ENCODE measurements at places on chromosomes 1 and 21. TPM values are rescaled to one million over a fixed set of nuclear protein-coding genes. Genes with fewer than 3 reads are reported as not detected.

GRCh38 chr1:55702064-55702463, 486.9 kb upstream of the USP24 start:
- DNase-seq: no peak

DNA sequence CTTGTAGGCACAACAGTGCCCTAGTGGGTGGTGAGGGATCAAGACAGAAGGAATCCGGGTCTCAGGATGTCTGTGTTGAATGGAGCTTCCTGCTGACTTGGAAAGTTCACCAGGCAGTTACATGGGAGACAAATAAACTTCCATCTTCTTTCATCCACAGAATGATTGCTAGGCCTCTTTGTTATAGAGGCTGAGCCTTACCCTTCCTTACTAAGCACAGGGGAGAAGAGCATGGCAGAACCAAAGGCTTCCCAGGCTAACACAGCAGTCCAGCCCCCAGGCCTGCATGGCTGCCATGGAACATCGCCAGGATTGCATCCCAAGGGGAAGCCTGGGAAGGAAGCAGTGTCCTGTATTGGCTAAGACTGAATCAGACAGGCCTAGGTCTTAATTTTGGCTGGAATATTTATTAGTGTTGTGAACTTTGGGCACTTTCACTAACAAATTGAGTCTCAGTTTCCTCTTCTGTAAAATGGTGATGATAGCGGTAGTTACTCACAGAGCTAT, 18.7 kb downstream of the HEYL start:
- no peak for DNase-seq

DNA sequence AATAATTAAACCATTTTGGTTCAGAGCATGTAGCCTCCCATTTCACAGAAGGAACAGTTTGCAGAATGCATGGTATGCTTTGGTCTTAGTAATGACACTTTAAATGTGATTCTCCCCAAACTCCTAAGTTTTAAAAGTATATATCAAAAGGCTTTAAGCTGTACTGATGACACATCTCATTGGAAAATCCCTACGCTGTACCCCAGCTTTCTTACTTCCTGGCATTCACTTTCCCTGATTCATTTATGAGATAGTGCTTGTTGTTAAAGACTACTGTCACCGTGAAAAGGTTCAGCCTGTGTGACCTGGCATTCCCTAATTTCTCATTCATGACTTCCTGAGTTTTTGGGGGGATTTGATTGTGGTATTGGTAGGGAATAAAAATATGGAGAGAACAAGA, 53.4 kb downstream of the MPZL1 start:
- DNase-seq: no peak

DNA sequence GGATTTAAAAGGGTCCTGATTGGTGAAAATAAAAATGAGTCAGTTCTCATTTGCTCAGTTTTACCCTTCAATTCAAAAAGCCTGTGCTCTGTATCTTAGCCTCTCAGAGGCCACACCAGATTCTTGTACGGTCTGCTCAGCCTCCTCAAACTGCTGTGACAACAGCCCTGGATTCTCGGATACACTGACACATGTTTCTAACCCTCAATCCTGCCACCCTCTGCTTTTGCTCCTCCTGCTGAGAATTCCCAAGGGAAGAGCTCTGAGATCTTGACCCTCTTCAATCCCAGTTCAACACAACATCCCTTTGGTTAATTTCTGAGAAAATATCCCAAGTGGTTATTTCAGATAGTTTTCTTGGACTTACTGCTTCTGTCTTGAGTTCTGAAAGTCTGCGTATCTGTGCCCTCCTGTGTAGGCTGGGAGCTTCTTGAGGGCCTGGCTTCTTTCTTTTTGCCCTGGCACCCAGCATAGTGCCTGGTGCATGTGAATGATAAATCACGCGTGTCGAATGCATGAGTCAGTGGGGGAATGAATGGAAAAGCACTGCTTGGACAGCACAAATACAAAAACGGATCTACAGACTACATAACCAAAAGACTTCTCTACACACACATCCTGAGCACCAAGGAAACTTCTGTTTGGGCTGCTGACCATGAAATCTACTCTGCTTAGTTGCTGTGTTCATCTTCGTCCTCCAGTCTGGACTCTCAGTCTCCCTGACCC, 24.5 kb downstream of the IRF2BP2 start:
- DNase-seq: no peak

- no peak for DNase-seq
Measured at GRCh38 chr1:239840790-239841189, 250.9 kb upstream of the FMN2 start.

DNA sequence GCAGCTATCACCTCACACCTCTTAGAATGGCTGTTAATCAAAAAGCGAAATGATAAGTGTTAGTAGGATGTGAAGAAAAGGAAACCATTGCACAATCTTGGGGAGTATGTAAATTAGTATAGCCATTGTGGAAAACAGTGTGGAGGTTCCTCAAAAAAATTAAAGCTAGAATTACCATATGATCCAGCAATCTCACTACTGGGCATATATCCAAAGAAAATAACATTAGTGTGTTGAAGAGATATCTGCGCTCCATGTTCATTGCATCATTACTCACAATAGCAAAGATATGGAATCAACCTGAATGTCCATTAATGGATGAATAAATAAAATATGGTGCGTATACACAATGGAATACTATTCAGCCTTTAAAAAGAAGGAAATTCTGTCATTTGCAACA, 68.9 kb downstream of the SNRPE start:
- DNase-seq: no peak

DNA sequence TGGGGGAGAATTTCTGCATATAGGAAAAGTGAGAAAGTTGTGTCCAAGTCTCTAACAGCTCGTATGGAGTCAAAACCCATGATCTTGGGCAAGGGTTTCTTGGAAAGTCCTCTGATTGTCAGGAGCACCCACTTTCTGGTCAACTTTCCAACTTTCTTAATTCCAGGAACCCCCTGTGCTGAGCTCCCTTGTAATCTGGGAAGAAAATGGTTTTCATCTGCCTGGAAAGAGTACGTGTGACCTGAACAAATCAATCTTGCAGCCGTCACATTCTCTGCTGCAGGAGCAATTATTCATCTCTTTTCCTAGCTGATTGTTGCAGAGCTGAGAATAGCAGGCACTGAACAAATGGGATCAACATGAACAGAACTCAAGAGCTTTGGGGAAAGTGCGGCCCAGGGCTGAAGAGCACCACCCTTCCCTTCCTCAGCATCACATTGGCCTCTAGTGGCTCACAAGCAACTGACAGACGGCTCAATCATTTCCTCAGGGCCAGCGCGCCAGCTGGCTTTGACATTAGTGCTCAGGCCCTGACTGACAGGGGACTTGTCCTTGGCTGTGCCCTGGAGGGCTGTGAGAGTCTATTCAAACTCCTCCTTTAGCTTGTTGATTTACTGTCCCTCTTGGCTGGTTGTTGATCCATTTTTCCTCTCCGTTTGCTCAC, 295.2 kb downstream of the HLX start:
- DNase-seq: no peak

DNA sequence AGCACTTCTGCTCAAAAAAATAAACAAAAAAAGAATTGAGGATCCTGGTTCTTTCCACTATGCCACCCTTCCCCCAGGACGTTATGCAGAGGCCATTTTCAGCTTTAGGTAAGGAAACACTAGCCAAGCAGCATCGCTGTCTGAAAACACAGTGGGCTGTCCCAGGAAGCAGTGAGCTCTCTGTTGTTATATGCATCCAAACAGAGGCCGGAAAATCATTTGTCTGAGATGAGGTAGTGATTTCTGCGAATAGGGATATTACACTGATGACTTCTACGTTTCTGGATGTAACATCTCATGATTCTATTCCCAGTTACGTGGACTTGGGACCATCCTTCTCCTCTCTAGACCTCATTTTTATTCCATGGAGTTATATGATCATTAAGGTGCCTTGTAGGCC, 137.2 kb downstream of the OMA1 start:
- no peak for DNase-seq

- no peak for DNase-seq
Measured at GRCh38 chr1:15510611-15511405, 13.2 kb downstream of the CASP9 start.

GRCh38 chr1:204409836-204410687, 1.6 kb downstream of the PPP1R15B start:
- no peak for DNase-seq

- DNase-seq: no peak
Measured at GRCh38 chr1:183845681-183846080, 40.8 kb downstream of the RGL1 start.

DNA sequence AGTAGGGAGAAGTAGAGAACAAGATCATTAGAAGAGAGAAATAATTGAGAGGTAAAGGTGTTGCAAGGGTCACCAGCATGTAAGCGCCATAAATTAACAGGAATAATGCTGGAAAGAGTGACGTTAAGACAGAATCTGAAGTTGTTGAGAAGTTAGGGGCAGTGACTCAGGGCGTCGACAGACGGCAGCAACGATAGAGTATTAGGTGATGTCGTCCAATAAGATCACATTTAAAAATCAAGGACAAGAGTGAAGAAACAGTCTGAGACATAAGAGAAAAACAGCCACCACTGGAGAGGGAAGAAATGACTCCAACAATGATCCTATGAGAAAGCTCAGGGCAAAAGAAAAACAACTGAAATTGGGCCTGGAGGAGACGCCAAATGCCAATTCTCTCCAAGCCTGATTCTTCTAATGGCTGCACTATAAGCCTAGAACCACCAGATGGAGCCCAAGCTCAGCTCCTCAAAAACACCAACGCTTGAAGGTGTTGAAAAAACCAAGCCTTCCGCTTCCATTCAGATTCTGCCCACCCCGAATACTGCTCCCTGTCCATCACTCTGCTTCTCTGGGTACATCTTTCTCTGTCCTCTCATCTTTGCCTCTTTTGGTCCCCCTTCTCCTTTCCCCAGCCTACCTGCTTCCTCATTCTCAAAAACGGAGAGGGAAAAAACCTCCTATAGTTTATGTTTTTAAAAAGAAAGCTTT, 70.0 kb downstream of the LUZP1 start:
- DNase-seq: no peak

- no peak for DNase-seq
Measured at GRCh38 chr1:37078866-37079265, 44.6 kb upstream of the GRIK3 start.

DNA sequence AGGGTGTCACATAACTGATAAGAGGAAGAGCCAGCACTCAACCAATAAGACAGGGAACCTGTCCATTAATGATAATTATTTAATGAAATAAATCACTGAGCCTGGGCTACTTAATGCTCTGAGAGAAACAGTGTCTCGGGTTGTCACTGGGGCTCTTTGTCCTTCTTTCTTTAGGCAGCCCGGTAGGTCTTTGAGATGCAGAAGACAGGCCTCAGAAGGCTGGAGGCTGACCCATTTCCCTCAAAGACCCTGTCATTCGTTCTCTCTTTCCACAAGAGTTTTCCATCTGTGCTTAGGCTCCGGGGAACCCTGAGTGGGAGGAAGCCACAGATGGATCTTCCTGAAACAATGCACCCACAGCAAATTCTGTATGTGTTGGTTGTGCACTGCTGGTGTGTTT, 68.2 kb downstream of the BRINP2 start:
- no peak for DNase-seq

DNA sequence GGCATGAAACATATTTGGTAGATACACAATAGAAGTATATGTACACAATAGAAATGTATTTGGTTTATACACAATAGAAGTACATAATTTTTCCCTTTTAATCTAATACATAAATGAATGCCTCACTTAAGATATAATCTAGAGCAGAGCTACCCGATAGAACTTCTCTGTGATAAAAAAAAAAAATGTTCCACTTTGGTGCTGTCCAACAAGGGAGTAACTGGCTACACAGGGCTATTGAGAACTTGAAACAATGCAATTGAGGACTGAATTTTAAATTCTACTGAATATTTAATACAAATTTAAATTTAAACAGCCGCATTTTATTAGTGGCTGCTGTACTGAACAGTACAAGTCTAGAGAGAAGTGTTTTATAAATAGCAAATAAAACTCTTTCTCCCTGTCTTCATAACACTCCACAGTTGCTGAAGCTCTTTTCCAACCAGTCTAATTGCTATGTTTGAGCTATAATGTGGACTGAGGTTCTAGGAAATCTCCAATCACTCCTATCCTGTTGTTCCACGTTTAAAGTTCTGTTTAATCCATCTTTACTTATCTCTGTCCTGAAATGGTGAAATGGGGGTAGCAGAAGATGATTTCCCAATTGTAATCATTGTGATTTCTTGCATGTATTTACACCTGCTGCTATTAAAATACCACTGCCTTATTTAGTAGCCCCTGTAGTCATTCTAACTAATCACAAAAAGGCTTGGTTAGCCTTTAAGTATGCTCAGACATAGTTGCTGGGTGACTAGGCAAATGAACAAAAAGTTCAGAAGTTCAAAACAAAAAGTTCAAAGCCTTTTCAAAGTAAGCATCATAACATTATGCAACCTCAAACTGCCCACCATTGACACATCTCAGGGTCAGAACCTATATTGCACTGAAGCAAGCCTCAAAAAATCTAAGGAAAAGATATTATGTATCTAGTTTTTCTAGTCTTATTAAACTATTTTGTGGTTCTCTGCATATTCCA, 192.3 kb upstream of the C1orf87 start:
- DNase-seq: no peak

GRCh38 chr1:15181564-15181963, 28.0 kb downstream of the TMEM51 start:
- DNase-seq: no peak

DNA sequence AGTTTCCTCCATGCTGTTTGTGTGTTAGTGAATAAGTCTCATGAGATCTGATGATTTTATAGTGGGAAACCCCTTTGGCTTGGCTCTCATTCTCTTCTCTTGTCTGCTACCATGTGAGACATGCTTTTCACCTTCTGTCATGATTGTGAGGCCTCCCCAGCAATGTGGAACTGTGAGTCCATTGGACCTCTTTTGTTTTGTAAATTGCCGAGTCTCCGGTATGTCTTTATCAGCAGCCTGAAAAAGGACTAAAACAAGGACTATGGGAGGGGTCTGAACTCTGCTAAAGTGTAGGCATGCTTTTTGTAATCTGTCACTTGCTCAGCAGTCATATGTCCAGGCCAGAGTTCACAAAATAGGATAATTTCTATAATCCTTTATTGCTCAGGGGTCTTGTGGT, 164.0 kb upstream of the SNX7 start:
- DNase-seq: no peak

GRCh38 chr21:42414928-42415769, 11.4 kb downstream of the UBASH3A start:
- no peak for DNase-seq

Gene NBPF4
- total RNA-seq: 4.0 TPM

Gene NEGR1
- 1.6 TPM for total RNA-seq

Gene ADAM30
- not detected for total RNA-seq

Gene NIT1
- total RNA-seq: 129 TPM

Gene KDM5B
- 43.8 TPM for total RNA-seq

All from Peyer's patch (tissue), 4 donors.